ENCODE measurements at places on chromosomes 4 and X. TPM values are rescaled to one million over a fixed set of nuclear protein-coding genes. Genes with fewer than 3 reads are reported as not detected.

- DNase-seq = no peak
These were observed 79.7 kb upstream of the CXXC4 start for GRCh38 chr4:104574371-104574770.

DNA sequence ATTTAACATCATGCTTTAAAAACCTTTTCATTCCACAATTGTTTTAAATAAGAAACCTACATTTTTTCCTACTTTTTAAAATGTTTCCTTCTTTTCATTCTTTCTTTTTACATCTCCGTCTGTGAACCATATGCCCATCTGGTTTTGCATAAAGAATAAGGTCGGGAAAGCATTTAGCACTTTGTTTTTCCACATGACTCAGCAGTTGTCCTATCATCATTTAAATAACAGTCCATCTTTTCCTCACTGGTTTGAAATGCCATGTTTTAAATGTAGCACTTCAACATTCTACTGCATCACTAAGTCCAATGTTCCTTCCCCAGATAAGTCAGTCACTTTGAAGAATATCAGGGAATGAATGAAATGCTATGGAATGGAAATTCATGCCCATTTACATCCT, 128.4 kb downstream of the SH3RF1 start:
- DNase-seq = no peak

The SMR3A gene
- not detected for total RNA-seq

The RBMXL3 gene
- not detected for total RNA-seq

The SHISA3 gene
- 1.5 TPM for total RNA-seq

The CT47B1 gene
- total RNA-seq = not detected

Measured in posterior vena cava (tissue), 2 donors.